Activated CD8-positive, alpha-beta memory T cell treated with anti-CD3 and anti-CD28 coated beads, Interleukin-2, amount 50 U/mL, for 48 hours (primary cell): ENCODE measurements at places on chromosomes 16 and 17.

- DNase-seq = no peak
These were observed 81.6 kb downstream of the BMERB1 start for GRCh38 chr16:15515992-15516391.

DNA sequence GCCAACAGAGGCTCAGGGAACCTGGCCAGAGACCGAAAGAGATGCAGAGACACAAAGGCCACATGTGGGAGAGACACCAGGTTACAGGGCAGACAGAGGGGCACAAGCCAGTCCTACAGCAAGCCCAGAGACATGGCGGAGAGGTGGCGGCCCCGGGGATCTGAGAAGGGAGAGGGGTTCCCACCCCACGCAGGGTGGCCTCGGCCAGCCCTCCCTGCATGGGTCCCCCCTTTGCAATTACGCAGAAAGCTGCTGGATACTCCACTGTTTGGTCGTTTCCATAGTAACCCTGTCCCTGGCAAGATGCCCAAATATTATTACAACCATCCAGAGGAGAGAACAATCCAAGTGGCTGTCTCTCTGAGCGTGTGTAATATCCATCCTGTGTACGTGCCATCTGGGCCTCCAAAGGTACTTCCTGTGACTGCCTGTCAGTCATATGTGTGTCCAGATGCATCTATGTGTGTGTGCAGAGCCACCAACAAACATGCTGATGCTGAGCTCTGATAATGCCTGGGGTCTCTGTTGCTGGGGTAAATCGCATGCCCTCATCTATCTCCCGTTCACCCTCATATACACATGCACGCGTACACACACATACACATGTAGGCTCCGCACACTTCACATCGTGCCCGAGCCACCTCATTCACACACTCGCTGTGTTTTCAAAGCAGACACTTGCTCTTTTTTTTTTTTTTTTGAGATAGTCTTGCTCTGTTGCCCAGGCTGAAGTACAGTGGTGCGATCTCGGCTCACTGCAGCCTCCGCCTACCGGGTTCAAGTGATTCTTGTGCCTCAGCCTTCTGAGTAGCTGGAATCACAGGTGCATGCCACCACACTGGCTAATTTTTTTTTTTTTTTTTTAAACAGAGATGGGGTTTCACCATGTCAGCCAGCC, 5.5 kb downstream of the PCGF2 start:
- DNase-seq = no peak

GRCh38 chr17:47611372-47612350, 38.1 kb upstream of the KPNB1 start:
- no peak for DNase-seq

DNA sequence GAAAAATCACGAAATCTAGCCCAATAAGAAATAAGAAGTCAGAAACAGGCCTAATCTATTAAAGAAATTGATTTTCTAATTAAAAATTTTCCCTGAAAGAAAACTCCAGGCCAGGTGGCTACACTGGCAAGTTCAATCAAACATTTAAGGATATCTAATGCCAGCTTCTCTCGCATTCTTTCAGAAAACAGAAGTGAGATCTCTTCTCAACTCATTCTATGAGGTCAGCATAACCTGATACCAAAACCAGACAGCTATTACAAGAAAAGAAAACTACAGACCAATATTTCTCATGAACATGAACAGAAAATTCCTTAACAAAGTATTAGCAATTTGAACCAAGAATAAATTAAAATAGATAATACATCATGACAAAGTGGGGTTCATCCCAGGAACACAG, 52.4 kb downstream of the AXIN2 start:
- DNase-seq = no peak

GRCh38 chr17:20924306-20924705, 118.5 kb downstream of the USP22 start:
- no peak for DNase-seq
